ENCODE measurements at places on chromosomes 13 and 19. TPM values are rescaled to one million over a fixed set of nuclear protein-coding genes. Genes with fewer than 3 reads are reported as not detected.

The URAD gene
- polyA plus RNA-seq: not detected

DNA sequence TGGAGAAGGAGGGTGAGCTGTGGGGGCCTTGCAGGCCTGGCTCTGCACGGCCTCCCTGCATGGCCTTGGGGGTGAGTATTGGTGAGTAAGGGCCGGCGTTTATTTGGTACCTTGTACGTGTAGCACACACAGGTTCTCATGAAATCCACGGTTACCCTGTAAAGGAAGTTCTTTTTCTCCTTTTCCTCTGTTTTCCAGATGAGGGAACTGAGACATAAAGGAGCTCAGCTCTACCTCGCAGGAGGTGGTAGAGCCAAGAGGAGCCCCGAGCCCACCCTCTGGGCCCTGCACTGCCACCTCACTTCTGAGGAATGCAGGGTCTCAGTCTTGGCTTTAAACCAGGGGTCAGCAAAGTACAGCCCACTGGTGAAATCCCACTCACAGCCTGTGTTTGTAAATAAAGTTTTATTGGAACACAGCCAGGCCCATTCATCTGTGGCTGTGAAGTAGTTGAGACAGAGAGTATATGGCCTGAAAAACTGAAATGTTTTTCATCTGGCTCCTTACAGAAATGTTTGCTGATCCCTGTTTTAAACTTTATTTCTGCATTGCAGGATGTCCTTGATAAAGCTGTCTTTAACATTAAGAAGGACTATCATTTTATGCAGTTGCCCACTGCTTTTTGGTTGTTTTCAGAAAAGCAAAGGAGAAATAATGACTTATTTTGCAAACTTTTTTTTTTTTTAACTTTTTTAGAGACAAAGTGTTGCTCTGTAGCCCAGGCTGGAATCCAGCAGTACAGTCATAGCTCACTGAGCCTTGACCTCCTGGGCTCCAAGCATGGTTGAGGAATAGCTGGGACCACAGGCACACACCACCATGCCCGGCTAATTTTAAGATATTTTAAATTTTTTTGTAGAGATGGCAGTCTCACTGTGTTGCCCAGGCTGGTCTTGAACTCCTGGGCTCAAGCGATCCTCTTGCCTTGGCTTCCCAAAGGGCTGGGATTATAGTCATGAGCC, 6.4 kb downstream of the EPN1 start:
- H3K27me3 ChIP-seq: no peaks in the 10 kb centered on the region
- H3K4me3 ChIP-seq: no peak overlapping the region
- no peak overlapping the region for H3K27ac ChIP-seq
- DNase-seq: no peak

- DNase-seq: no peak
- no peak overlapping the region for H3K4me3 ChIP-seq
- H3K27ac ChIP-seq: no peak overlapping the region
- H3K27me3 ChIP-seq: no peaks in the 10 kb centered on the region
- no peaks in the 10 kb centered on the region for H3K36me3 ChIP-seq
These were observed 541.0 kb downstream of the PCDH9 start for GRCh38 chr13:66689037-66689619.

DNA sequence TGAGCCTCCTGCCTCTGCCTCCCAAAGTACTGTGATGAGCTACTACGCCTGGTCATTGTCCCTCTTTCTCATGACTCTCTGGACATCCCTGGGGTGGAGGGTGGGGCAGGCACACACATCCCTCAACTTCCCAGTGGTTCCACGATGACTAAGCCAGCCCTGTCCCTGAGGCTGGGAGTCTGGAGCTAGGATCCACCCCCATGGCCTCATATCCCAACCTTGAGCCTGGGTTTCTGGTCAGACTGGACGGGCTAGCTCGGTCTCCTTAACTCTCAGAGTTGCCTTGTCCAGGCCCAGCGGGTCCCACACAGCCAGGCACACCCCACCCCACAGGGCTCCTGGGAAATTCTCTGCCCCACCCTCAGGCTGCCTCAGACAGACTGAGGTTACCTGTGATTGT, 19.6 kb downstream of the IER2 start:
- no peaks in the 10 kb centered on the region for H3K27me3 ChIP-seq
- H3K4me1 ChIP-seq: peaks cover 94% of the 10 kb centered on the region
- peak overlapping the region; percentile 91 for H3K27ac ChIP-seq
- H3K36me3 ChIP-seq: no peaks in the 10 kb centered on the region
- DNase-seq: no peak

The F7 gene
- polyA plus RNA-seq: not detected

DNA sequence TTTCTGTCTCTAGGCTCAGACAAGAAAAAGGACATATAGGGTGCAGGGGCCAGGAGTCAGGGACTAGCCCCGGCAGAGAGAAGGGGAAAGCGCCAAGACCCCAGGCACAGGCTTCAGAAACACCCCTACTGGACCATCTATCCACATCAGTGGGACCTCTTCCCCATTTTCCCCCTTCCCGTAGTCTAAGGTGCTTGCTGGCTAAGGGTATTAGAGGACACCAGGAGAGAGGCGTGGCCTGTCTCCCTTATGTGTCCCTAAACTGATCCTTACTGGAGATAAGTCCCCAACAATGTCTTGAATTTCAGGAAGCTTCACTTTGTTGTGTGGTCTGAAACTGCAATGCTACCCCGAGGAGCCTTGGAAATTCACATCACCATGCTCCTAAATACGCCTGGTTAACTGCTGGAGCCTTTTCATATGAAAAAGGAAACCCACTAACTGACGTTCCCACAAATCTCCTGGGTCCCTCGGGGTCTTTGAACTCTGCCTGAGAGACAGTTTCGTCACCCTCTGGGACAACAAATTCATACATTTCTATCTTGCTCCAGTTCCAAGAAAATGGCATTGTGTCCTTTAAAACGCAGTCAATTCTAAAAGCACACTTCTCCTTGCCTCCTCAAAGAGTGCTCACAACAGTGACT, 197.7 kb downstream of the COL4A1 start:
- H3K27me3 ChIP-seq: no peaks in the 10 kb centered on the region
- H3K4me1 ChIP-seq: no peaks in the 10 kb centered on the region
- no peak for DNase-seq
- no peaks in the 10 kb centered on the region for H3K36me3 ChIP-seq
- H3K27ac ChIP-seq: no peak overlapping the region

The C2CD4C gene
- polyA plus RNA-seq: not detected

- DNase-seq: no peak
- peaks cover 25% of the 10 kb centered on the region for H3K4me1 ChIP-seq
These were observed 7.9 kb downstream of the CFD start for GRCh38 chr19:867301-867793.

DNA sequence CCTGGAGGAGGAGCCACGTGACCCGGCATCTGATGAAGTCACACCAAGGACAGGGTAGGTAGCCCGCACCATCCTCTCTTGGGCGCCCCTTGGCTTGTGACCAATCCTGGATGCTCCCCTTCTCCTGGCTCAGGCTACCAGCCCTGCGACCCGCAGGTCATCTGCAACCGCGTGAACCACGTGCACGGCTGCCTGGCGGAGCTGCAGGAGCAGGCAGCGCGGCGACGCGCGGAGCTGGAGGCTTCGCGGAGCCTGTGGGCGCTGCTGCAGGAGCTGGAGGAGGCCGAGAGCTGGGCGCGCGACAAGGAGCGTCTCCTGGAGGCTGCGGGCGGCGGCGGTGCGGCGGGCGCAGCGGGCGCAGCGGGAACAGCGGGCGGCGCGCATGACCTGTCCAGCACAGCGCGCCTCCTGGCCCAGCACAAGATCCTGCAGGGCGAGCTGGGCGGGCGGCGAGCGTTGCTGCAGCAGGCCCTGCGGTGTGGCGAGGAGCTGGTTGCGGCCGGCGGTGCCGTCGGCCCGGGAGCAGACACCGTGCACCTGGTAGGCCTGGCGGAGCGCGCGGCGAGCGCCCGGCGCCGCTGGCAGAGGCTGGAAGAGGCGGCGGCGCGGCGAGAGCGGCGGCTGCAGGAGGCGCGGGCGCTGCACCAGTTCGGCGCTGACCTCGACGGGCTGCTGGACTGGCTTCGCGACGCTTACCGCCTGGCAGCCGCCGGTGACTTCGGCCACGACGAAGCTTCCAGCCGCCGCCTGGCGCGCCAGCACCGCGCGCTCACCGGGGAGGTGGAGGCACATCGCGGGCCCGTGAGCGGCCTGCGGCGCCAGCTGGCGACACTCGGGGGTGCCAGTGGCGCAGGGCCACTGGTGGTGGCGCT, 45.9 kb downstream of the SPTBN4 start:
- no peaks in the 10 kb centered on the region for H3K36me3 ChIP-seq
- DNase-seq: no peak

The IGFL3 gene
- not detected for polyA plus RNA-seq

The TNNI3 gene
- not detected for polyA plus RNA-seq

DNA sequence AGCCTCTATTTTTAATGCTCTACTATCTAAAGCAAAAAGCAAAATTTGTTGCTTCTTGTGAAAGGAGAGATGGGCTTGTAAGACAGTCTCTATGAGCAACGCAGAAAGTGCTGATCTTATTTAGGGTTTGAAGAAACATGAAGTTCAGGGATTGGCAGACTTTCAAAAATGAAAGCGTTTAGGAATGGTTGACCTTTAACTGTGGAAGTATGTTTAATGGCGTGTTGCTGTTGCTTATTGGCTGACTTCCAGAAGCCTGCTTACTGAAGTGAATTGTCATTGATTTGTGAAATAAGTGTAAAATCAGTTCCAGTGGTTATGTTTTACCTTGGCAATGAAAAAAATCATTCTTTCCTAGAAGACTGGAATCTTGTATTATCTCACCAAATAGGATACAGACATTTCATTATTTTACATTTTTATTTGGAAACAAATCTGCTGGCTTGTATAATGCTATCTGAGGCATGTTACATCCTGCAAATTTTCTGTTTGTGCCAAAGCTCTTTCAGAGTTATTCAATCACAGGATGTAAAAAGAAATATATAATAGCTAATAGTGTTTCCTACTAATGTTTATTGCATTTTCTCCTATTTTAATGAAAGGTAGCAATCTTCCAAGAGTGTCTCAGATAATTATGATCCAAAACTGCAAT, 221.3 kb upstream of the SLITRK6 start:
- H3K27ac ChIP-seq: no peak overlapping the region
- no peaks in the 10 kb centered on the region for H3K27me3 ChIP-seq
- H3K4me1 ChIP-seq: no peaks in the 10 kb centered on the region
- DNase-seq: no peak

DNA sequence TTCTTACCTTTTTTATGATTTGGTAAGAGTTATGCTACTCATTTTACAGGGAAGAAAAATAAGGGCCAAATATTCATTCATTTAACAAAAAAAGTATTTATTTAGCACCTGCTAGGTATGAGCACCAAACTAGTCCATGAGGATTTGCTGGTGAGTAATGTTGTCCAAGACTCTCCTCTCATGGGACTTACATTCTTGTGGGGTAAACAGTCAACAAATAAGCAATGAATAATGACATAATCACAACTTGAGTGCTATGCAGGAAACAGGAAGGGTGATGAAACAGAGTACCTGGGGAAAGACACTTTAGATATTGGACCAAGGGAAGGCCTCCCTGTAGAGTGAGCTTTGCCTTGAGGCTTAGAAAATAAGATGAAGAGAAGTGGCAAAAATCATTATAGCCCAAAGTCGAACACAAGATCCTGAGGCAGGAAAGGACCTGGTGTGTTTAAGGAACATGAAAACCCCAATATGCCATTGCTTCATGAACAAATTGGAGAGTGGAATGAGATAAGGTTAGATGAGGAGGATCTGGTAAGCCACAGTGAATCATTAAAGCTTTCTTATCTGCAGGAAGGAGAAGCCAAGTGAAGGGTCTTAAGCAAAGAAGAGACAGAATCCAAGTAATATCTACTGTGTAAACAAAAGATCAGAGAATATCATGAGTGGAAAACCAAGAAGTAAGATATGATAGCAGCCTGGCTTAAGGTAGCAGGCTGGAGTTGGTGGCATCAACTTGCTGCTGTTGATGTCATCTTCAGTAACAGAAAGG, 294.5 kb upstream of the NBEA start:
- H3K36me3 ChIP-seq: no peaks in the 10 kb centered on the region
- no peak for DNase-seq
- no peak overlapping the region for H3K27ac ChIP-seq
- H3K4me3 ChIP-seq: no peak overlapping the region
- H3K27me3 ChIP-seq: no peaks in the 10 kb centered on the region

GRCh38 chr13:84661718-84662117, 779.4 kb upstream of the SLITRK1 start:
- no peaks in the 10 kb centered on the region for H3K27me3 ChIP-seq
- no peak for DNase-seq
- H3K4me1 ChIP-seq: no peaks in the 10 kb centered on the region
- H3K36me3 ChIP-seq: no peaks in the 10 kb centered on the region
- no peak overlapping the region for H3K4me3 ChIP-seq

The ZNF85 gene
- 10.0 TPM for polyA plus RNA-seq

GRCh38 chr13:61039302-61039701, 376.3 kb downstream of the PCDH20 start:
- no peak for DNase-seq
- H3K4me1 ChIP-seq: no peaks in the 10 kb centered on the region
- no peak overlapping the region for H3K4me3 ChIP-seq
- no peaks in the 10 kb centered on the region for H3K36me3 ChIP-seq
- no peak overlapping the region for H3K27ac ChIP-seq

DNA sequence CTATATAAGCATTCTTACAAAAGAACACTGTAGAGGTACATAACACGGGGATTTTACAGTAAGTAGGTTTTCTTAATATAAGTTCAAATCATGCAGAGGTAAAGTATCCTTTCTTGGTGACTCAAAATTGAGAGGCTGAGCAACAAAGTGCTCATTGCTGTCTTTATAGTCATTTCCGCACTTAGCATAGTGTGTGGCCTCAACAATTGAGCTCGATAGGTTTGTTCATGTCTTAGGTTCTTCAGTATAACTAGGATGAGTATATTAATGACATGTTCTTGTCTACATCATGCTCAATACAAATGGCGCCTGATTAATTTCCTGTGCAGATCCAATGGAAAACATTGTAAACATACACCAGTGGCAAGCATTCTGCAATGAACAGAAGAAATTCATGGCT, 1.4 kb downstream of the WDFY2 start:
- H3K4me3 ChIP-seq: peak overlapping the region; percentile 93
- H3K36me3 ChIP-seq: no peaks in the 10 kb centered on the region
- DNase-seq: no peak
- peaks cover 17% of the 10 kb centered on the region for H3K4me1 ChIP-seq

The ZFP14 gene
- polyA plus RNA-seq: 3.5 TPM

DNA sequence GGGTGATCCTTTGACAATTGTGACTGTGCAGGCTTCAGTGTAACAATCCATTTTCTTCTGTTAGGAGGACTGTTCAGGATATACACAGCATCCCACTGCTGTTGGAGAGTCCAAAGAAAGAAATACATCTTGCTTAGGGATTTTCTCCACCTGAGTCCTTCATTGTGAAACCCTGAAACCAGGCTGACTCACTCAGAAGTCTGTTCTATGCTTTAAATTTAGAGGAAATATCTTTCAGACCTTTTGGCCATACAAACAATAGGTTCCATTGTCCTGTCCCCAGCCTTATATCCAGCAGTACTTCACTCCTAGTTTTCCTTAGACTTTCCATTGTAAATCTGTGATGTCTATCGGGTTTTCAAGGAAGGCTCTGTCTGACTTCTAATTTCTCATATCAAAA, 379.1 kb downstream of the SUCLA2 start:
- H3K4me3 ChIP-seq: no peak overlapping the region
- no peaks in the 10 kb centered on the region for H3K27me3 ChIP-seq
- H3K27ac ChIP-seq: no peak overlapping the region
- no peak for DNase-seq
- H3K4me1 ChIP-seq: no peaks in the 10 kb centered on the region

Measured in CD4-positive, CD25-positive, alpha-beta regulatory T cell (primary cell).